ENCODE measurements at places on chromosomes 2 and 18. TPM values are rescaled to one million over a fixed set of nuclear protein-coding genes. Genes with fewer than 3 reads are reported as not detected.

DNA sequence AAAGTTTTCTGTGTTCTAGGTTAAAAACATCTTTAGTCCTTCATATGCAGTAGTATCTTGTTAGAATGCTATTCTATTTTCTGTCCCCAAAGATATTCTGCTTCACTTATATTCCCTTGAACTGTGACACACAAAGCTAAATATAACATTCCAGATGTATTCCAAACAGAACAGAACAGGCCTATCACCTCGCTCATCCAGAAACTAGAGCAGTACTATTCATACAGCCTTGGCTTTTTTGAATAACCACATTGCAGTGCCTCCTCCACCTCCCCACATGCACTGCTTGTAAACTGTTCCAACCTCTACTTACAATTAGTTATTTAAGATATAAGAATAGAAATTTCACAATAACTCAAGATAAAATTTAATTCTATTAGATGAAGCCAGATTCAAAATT is 196.8 kb downstream of the EXOC6B start:
- no peak for DNase-seq

DNA sequence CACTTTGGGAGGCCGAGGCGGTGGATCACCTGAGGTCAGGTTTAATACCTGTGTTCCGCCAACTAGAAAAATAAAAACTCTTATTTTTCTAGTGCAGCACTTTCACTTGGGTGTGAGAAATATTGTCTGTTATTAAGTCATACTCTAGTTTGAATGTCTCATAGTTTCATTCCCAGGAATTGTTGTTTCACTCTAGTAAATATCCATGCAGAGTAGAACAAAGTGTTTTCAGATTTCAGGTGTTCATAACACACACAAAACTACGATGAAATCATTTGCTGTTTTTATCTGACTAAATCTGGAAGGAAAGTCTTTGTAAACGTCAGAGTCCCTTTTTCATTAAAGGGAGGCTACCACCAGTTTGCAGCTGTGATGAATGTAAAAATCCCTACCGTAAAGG is 4.0 kb downstream of the FAM117B start:
- no peak for DNase-seq

- no peak for DNase-seq
Observed at GRCh38 chr2:106843910-106844250, 42.1 kb downstream of the ST6GAL2 start.

- DNase-seq = no peak
Observed at GRCh38 chr2:222623756-222624309, 32.1 kb downstream of the FARSB start.

- DNase-seq = peak; percentile 63
Observed at GRCh38 chr2:46299365-46300263, 2.4 kb downstream of the EPAS1 start.

DNA sequence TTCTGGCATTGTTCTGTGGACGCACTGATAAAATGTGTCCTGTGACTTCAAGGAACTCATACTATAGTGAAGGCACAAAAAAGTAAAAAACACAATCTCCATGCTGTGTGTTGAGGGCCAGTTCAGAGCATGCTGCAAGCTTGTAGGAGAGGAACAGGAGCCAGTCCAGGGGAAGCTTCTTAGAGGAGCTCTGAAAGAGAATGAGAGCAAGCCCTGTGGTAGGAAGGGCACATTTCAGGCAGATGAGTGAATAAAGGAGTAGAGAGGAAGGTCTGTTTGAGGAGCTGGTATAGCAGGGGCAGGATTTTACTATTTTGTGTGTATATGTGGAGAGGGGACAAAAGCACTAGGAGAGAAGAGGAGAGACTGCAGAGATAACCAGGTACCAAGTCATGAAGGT is 478.3 kb downstream of the ZEB2 start:
- DNase-seq = no peak

The SCN2A gene
- 2.7 TPM for polyA plus RNA-seq

- DNase-seq = no peak
Observed at GRCh38 chr2:45755585-45756335, 104.3 kb downstream of the PRKCE start.

The MYO5B gene
- 17.8 TPM for polyA plus RNA-seq

GRCh38 chr2:75667884-75668283 is 21.3 kb downstream of the MRPL19 start:
- DNase-seq = no peak

The ACMSD gene
- polyA plus RNA-seq = 152 TPM

DNA sequence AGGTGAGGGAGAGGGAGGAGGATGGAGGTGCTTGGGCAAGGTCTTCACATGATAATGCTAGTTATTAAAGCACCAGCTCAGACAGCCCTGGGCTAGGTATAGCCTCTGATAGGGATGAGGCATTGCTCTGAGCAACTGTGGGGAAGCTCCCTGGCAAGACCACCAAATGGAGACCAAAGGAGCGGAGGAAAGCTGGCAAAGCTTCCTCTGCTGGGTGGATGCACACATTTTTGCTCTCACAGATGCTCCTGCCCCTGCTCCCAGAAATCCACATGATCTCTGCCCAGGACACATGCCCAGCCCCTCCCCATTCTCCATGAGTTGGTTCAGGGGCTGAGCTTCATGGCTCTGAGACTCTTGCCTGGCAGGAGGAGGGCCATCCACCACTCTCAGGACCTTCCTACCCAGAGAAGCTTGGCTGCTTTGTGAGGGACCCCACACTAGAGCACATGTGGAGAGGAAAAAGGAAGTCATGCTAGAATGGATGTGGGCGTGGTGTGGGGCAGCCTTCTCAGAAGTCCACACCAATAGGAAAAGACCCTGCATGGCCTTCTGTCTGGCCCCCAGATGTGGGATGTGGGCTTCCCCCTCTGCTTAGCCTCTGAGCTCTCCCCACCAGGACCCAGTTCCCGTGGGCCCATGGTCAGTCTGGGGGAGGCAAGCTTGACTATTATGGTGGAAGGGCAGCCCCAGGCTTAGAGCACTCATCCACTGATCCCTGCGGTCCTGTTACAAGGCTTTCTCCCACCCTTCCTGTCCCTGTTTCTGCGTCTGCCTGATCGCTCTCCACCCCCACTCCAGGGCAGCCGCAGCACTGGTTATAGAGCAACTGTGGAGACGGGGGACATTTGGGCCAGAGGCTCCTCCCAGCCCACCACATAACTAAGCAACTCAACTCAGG is 10.5 kb upstream of the CYP26B1 start:
- DNase-seq = no peak

The MYOM1 gene
- 2.1 TPM for polyA plus RNA-seq

- DNase-seq = no peak
Observed at GRCh38 chr18:506264-506663, 5.8 kb upstream of the COLEC12 start.

DNA sequence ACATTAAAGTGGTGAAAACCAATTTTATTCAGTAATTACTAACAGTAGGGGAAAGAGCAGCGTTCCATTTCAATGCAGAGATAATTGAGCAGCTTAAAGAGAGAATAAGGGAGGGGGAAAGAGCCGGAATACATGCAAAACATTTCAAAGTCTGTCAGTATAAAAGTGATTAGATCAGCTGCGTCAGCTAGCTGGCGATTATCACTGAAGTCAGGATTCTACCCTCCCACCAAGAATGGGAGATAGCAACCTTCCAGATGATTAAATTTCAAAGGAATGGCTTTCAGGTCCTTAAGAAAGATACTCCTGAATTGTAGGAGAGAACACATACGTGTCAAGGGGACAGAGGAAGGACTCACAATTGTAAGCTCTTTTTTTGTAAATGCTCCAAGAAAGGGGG is 2.7 kb upstream of the ZC3H6 start:
- no peak for DNase-seq

- no peak for DNase-seq
Observed at GRCh38 chr2:215171151-215171550, 32.7 kb upstream of the ABCA12 start.

DNA sequence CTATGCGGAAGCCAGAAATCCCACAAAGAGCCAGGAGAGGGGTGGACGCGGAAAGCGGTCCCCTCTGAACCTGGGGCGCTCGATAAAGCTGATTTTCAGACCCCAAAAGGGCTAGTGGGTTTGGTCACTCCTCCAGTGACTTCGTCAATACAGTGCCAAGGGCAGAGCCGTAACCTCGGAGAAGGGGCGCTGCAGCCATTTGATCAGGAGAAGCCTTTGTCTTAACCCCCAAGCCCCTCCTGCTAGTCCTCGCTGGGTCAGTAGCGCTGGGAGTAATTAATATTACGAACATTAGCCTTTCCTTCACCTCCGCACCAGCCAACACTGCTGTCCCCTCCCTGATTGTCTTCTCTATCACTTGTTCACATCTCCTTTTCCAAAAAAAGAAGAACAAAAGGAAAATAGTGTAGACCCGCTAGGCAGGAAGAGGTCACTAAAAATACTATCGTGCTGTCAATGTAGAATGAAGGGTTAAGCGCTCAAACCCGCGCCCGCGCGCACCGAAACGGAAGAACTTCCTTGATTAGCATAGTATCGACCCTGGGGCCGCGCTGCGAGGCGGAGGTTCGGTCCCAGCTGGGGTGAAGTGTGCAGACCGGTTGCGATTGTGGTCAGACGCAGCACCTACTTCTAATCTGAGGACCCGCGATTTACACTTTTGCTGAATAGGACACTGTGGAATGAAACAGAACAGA is 63.2 kb upstream of the MAPRE2 start:
- peak; percentile 83 for DNase-seq

The GPR75 gene
- 0.17 TPM for polyA plus RNA-seq

- DNase-seq = no peak
Observed at GRCh38 chr18:55920063-55920462, 332.1 kb upstream of the TCF4 start.

- no peak for DNase-seq
Observed at GRCh38 chr2:149164296-149164695, 125.8 kb downstream of the LYPD6B start.

GRCh38 chr2:120746144-120746543 is 10.5 kb downstream of the GLI2 start:
- DNase-seq = no peak

The ITM2C gene
- polyA plus RNA-seq = 308 TPM

- DNase-seq = no peak
Observed at GRCh38 chr2:44940732-44941464, 604 bp upstream of the SIX3 start.

GRCh38 chr2:187008111-187008510 is 159.1 kb upstream of the ZSWIM2 start:
- DNase-seq = no peak

DNA sequence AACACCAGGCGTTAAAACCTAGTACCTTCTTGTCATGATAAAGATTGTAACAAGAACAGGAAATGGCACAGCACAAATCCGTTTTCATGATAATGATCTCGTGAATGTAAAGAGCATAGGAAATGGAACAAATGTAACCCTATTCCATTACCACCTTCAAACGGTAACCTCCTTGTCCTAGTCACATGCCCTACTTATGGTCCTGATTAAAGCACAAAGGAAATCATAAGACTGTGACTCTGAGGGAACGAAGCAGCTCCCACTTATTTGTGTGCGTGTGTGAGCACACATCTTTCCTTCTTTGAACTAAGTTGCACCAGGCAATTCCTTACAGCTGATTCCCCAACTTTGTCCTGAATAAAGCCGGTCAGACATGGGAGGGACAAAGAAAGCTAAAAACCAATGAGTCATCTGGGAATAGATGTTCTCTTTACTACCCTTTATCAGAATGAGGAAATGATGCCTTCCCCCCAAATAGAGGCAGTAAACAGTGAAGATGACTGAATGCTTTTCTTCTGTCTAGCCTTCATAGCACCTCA is 192.6 kb downstream of the IKZF2 start:
- no peak for DNase-seq

The DGKD gene
- polyA plus RNA-seq = 2.6 TPM

Measured in kidney (tissue), 22 donors.